Stimulated activated CD8-positive, alpha-beta memory T cell treated with anti-CD3 and anti-CD28 coated beads, Interleukin-4, amount 100 ng/mL, for 1 hour (primary cell): ENCODE measurements at places on chromosomes 7 and 10.

GRCh38 chr7:111229916-111230315, 139.0 kb downstream of the LRRN3 start:
- no peak for DNase-seq

DNA sequence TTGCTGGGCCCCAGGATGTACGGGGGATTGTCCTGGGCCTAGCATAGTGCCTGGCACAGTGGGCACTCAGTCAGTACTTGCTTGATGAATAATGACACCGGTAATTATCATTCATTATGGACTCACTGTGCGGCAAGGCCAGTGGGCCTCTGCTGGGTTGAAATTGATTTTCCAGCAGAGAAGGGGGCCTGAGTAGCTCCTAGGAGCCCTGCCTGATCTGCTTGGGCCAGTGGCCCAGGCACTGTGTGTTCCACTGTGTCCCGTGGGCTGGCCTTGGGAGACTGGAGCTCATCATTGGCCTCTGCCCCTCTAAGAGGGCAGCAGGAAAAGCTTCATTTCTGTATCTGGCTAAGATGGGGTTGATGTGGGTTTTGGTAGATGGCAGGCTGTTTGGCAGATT, 1.4 kb downstream of the CHST3 start:
- no peak for DNase-seq

GRCh38 chr7:124284937-124285336, 252.1 kb upstream of the TMEM229A start:
- DNase-seq: no peak

DNA sequence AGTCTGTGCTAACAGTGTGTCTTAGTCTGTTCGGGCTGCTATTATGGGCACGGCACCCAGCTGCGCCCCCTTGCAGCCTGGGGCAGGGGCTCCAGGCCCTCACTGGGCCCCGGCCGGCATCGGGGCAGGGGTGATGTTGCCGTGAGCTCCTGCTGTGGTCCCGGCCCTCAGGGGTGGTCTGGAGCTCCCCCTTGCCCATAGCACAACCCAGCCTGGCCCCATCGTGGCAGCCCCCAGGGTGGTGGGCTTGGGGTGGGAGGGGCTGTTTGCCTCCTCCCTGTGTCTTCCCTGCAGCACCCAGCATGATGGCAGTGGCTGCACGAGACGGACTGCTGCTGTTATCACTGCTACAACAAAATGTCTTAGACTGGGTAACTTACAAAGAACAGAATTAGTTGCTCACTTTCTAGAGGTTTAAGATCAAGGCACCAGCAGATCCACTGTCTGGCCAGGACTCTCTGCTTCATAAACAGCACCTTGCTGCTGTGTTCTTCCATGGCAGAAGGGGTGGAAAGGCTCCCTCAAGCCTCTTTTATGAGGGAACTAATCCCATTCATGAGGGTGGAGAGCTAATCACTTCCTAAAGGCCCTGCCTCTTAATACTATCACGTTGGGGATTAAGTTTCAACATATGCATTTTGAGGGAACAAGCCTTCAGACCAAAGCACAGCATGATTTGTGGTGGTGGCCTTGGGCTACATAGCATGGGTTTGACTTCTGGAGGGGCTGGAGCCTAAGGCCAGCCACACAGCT, 149.5 kb downstream of the SEC23IP start:
- no peak for DNase-seq

DNA sequence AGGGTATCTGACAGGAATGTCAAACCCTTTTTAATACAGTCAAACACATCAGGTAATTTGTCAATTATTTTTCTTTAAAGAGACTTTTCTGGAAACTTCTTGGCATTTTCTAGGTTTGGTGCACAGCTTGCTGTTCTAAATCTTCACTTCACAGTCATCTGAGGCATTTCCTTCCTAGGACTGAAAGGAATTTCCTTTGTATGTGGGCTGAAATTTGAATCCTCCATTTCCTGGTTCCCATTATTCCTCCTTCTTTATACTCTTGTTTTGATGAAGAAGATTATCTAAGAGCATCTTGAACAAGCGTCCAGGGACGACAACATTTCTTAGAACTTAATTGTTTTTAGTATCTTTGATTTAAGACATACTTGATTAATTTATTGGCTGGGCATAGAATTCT, 24.9 kb downstream of the CALD1 start:
- no peak for DNase-seq

- DNase-seq: no peak
Observed at GRCh38 chr7:117271566-117271965, 51.3 kb downstream of the WNT2 start.

DNA sequence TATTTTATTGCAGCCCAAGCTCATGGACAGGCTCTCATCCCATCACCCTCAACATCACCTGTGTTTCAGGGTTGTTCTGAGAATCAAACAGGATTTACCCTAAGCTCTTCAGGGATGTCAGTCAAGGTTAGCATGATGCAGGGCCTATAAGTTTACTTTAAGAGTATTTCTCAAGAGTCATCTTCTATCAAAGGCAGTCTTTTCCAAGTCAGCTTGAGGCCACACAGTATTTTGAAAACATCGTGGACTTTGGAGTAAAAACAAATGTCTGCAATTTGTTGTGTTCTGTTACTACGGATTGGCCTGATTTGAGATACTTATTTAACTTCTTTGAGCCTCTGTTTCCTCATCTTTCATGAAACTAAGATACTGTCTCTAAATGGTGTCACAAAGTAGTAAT, 42.0 kb upstream of the NRP1 start:
- no peak for DNase-seq

GRCh38 chr10:87861953-87862678, 1.2 kb downstream of the KLLN start:
- DNase-seq: peak; percentile 89

GRCh38 chr7:51084121-51084520, 232.5 kb downstream of the COBL start:
- no peak for DNase-seq
